Immature natural killer cell (primary cell): ENCODE measurements at places on chromosomes 5 and 9. TPM values are rescaled to one million over a fixed set of nuclear protein-coding genes. Genes with fewer than 3 reads are reported as not detected.
A peak's percentile ranks its signal among the peaks of the same experiment; 100 is the strongest.

DNA sequence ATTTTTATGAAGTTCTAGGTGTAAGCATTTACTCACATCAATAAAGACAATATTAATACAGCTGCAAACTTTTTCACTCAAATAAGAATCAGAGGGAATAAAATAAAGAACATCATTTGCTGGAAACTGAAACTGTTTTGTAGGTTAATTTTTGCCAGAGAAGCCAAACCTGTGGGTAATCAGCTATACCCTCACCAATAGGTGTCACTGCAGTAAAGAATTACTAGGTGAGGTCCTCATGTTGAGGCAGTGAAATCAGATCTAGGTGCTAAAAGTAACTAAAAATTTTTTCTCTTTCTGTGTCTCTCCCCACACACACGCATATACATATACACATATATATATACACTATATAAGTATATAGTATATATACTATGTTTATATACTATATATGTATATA lies 1016.3 kb upstream of the SEMA6A start:
- no peak for DNase-seq

DNA sequence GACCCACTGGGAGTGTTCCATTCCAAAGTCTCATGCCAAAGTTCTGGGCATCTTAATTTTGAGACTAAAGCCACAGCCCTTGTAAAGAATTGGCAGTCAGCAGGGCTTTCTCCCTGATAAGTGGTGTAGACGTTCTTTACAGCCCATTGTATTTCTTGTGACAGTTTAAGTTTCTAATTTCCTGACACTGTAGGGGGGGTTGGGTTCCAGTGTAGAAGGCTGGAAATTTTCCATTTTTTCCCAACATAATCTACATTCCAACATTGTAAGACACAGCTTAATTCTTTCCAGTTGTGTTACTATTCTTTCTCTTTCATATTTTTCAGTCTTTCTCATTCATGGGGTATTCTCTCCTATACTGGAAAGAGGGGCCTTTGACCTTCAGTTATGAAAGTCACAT lies 121.1 kb downstream of the FBXL7 start:
- no peak for DNase-seq

- DNase-seq, result peak; percentile 47
These were observed at the start of gene SUSD3 for GRCh38 chr9:93058355-93059010. Gene SUSD3, plus strand, starts transcription at chr9:93058701. Its CDS starts 42 bp downstream, at chr9:93058743.

- no peak for DNase-seq
These were observed 107.1 kb downstream of the GADD45G start for GRCh38 chr9:89711866-89712265.

- DNase-seq, result peak; percentile 21
These were observed 9.9 kb downstream of the C9orf40 start for GRCh38 chr9:74942801-74943200.

GRCh38 chr5:9865574-9865973 lies 235.4 kb upstream of the TAS2R1 start:
- DNase-seq, result no peak

- DNase-seq, result no peak
These were observed 6.5 kb upstream of the TMEM210 start for GRCh38 chr9:137178201-137178938.

GRCh38 chr5:122517091-122517490 lies 205.1 kb downstream of the SNCAIP start:
- no peak for DNase-seq

DNA sequence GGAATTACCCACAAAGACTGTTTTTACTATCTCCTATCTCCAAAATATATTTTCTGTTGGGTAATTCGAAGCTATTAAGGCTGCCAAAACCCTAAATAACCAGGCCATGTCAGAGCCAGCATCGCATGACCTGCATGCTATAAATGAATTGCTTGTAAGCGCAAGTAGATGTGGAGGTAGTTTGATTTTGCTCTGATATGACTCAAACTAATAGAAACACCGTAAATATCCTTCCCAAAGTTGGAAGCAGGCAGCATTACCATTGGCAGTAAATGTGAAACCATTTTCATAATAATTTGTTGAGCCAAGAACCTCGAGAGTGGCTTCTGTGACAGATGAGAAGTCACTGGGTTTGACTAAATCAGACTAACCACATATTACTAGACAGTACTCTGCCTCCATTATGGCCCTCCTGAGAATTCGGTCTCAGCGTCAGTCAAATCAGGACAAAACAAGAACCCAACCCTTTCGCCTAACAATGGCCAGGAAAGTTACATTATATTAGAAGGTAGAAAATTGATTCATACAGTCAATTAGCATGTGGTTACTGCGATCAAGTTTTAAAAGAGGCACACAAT lies 289.8 kb downstream of the SPOCK1 start:
- DNase-seq, result no peak

DNA sequence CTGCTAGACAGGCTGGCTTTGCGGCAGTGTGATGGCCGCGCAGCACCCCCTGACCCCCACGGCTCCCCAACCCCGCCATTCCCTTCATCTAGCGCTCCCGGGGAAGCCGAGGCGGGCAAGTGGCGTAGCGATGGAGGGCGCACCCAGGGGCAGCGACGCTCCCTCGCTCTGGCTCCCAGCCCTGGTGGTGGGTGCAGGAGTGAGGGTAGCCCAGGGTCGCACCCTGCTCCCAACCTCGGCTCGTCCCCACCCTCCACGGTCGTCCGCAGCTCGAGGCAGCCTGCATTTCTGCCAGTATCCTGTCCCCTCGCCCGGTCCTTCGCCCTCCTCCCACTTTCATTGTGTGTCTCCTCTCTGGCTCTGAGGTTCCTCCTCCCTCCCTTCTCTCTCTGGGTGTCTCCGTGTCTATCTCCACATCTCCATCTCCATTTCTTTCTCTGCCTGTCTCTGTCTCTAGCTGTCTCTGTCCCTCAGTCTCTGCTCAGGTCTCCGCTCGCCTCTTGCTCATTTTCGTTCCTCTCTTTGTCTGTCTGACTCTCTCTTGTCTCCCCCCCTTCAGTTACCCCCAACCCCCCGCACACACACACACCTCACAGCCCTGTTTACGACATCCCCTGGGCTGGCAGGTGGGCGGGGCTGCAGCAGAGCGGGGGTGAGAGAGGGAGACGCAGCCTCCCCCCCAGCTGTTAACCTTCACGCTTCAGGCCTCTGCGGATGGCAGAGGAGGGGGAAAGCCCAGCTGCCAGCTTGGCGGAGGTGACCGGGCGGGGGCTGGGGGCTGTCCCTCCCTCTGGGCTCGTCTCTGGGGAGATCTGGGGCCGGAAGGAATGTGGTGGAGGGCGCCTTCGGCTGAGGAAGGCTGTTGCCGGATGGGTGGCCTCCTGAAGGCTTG lies 48.7 kb upstream of the PSD2 start:
- DNase-seq, result peak; percentile 93

- no peak for DNase-seq
These were observed 65.4 kb downstream of the WDR41 start for GRCh38 chr5:77426670-77427069.

DNA sequence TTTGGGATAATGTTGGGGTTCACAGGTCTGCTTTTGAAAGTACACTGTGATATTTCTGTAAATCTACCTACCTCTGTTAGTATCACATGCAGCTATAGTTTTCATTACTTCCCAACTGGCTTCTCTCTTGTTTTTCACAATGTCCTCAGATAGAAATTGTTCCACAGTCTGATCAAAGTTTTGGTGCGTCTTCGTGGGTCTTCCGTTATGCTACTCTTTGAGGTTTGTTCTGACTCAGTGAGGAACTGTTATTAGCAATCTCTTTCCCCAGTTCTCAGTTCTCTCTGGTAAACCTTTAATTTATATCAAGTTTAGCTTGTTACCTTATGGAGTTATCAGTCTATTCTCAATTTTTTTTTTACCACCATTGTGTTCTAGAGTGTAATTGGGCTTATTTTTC lies 2061.2 kb upstream of the CDH9 start:
- no peak for DNase-seq

DNA sequence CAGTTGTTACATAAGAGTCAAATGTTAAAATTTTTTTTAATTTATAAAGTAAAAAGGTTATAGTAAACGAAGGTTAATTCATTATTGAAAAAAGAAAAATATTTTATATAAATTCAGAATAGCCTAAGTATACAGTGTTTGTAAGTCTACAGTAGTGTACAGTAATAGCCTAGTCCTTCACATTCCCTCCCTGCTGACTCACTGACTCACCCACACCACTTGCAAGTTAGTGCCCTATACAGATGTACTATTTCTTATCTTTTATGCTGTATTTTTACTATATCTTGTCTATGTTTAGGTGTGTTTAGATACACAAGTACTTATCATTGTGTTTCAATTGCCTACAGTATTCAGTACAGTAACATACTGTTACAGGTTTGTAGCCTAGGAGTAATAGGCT lies 57.6 kb downstream of the MAMDC2 start:
- no peak for DNase-seq

- DNase-seq, result no peak
These were observed 216.2 kb downstream of the PTPRD start for GRCh38 chr9:10396615-10397014.

- DNase-seq, result no peak
These were observed 41.6 kb upstream of the ZBTB43 start for GRCh38 chr9:126763130-126763764.

DNA sequence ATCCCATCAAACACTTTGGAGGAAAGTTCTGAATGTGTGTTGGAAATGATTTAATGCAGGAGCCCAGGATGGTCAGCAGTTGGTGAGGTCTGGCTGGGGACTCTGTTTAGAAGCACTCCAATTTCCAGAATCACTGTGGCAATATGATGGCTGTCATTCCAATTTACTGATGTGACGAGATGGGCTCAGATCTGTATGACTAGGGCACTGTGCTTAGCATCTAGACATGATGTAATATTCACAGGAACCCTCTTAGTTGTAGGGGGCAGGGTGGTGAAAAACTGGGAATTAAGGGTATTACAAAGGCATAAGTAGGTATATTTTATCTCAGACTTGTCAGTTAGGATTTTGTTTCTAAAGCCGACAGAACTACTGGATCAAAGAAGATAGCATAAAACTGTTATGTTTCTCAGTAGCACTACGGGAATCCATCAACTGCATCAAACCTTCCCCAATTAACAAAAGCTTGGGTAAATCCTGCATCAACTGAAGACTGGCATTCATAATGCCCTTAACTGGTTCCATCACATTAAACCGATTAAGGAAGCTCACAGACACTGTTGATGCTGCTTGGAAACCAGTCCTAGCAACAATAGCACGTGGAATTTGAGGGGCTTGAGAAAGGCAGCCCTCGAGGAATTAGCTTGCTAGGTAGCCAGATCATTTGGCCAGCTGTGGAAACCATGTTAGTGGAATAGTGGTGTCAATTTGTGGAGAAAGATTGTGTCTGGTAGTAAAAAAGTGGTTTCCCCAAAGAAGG lies 86.1 kb downstream of the SV2C start:
- no peak for DNase-seq

GRCh38 chr9:22147813-22148527 lies 138.9 kb upstream of the CDKN2B start:
- DNase-seq, result no peak

GRCh38 chr9:20728493-20729220 lies 44.6 kb downstream of the FOCAD start:
- DNase-seq, result no peak

DNA sequence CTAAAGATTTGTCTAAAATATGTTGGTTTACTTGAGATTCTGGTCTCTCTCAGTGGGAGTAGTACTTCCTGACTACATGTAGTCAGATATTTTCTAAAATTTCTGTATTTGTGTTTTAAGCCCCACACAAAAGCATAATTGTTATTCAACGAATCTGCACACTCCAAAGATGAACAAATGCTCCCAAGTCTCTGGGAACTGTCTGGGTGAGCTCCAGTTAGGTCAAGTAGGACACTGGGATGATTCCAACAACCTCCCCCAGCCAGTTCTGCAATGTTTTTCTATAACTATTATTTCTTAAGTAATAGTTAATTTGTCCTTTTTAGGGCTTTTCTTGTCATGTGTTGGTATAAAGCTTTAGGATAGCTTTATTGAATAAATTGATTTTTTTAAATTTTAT lies 174.6 kb downstream of the FAM174A start:
- no peak for DNase-seq

GRCh38 chr9:30534896-30535295 lies 1849.5 kb upstream of the ACO1 start:
- DNase-seq, result no peak

DNA sequence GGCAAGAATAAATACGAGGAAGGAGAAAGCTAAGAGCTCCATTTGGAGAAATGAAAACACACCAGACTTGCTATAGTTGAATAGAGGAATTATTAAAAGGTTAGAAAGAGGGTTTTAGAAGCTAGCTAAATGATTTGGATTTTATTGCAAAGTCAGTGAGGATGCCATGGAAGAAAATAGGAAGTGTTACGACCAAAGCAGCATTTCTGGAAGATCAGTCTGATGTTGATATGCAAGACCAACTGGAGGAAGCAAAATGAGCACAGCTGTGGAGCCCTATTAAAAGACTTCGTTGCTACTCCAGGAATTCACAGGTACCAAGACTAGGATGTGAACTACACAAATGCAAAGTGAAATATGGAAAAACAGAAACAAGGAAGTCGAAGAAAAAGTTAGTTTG lies 2.1 kb downstream of the DHX29 start:
- no peak for DNase-seq

DNA sequence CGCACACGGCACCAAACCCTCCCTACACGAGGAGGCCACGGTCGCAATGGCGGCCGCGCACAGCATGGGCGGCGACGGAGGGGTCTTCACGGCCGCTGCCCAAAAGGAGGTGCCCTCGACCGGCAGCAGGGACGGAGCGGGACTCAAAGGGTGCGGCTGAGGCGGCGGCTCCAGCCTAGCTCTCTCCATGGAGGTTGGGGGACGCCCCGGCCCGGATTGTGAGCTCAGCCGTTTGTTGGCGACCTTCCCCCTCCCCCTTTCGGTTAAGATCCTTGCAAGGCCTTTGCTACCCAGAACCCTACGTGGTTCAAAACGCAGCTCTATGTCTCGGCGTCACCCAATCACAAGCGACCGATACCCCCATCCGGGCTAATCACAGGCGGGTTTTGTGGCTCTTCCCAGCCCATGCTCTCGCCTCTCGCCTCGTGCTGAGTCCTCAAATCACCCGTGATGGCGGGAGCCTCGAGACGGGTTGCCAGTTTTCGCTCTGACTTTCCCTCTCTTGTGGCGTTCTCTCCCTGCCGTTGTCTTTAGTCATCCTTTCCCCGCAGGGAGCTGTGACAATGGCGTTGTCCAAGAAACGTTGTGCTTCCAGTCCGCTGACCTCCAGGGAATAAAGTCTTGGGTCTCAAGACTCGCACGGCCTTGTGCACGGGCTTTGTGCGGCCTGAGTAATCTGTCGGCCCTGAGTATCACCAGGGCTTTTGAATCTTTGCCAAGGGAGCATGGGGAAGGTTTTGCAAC lies 19.5 kb downstream of the C5orf52 start:
- DNase-seq, result no peak

- no peak for DNase-seq
These were observed 14.9 kb downstream of the APBA1 start for GRCh38 chr9:69657269-69657668.

Gene EQTN
- not detected for polyA plus RNA-seq

Gene MARVELD2
- not detected for polyA plus RNA-seq

Gene SUSD3
- 3.5 TPM for polyA plus RNA-seq

Gene DBH
- polyA plus RNA-seq, result not detected

Gene CCDC183
- polyA plus RNA-seq, result 0.37 TPM

Gene PCDHB15
- not detected for polyA plus RNA-seq

Gene TPPP
- polyA plus RNA-seq, result not detected

Gene PCDHGC5
- not detected for polyA plus RNA-seq

Gene GRM6
- not detected for polyA plus RNA-seq

Gene C5orf52
- polyA plus RNA-seq, result not detected

Gene ANKRD31
- polyA plus RNA-seq, result not detected

Gene C5orf58
- 1.9 TPM for polyA plus RNA-seq

Gene CCDC187
- polyA plus RNA-seq, result not detected

Gene SMIM32
- polyA plus RNA-seq, result not detected

Gene INSL6
- not detected for polyA plus RNA-seq

Gene GRXCR2
- not detected for polyA plus RNA-seq
